ENCODE measurements at places on chromosomes 16 and 17. TPM values are rescaled to one million over a fixed set of nuclear protein-coding genes. Genes with fewer than 3 reads are reported as not detected.

DNA sequence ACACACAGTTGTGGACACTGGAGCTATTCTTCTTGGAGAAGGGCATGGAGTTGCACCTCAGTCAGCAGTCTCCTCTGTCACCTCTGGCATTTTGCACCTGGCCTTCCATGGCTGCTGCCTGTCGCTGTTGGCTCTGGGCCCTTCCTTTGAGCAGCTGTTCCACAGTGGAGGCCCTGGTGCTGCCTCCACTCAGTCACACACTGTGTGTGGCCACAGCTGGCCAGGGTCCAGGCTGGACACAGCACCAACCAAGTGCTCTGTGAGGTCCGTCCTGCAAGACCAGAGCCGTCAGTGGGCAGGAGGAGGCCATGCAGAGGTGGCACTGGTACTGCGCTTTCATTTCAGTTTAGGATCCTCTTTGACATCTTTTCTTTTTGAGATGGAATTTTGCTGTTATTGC lies 21.6 kb upstream of the MED9 start:
- no peak for DNase-seq

DNA sequence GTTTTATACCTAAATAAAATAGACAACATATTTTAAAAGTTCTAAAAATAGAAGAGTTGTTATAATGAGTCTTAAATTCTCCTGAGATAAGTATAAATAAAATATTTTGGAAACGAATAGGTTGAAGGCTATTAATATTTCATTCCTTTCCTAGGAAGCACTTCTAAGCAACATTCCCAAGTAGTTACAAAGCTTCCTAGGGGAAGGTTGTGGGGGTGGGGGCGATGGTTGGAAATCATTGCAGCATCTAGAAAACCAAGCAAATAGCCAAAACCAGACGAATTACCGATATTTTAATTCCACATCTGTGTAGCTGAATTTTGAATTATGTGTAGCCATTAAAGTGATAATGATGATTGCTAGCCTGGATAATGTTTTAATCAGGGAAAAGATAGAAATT lies 26.9 kb downstream of the PTRH2 start:
- no peak for DNase-seq

GRCh38 chr16:78122774-78123315 lies 23.4 kb downstream of the WWOX start:
- DNase-seq, result no peak

The TP53TG3B gene
- not detected for total RNA-seq

GRCh38 chr17:70520447-70520846 lies 351.1 kb downstream of the KCNJ2 start:
- no peak for DNase-seq

The TMEM231 gene
- total RNA-seq, result 6.8 TPM

- no peak for DNase-seq
These were observed 58.2 kb downstream of the MFSD11 start for GRCh38 chr17:76796081-76796480.

DNA sequence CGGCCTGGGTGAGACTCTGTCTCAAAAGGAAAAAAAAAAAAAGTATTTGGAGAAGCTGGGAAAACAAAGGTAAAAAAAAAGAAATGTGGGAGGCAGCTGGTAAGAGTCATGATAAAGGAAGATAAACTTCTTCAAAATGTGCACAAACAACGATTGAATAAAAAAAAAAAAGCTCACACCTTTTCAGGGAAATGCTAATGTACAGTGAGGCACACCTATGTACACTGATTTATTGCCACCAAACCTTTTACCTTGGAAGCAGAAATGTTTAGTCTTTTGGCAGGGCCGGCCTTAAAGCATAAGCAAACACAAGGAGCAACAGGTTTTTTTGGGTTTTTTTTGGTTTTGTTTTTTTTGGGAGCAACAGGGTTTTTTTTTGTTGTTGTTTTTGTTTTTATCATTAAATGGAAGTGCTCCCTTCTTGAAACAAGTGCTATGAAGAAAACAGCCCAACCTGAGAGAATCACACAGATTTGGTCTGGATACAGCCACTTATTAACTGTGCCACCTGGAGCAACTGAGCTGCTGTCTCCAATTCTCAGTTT lies 29.8 kb upstream of the KCNJ2 start:
- DNase-seq, result no peak
